ENCODE measurements at places on chromosomes 11 and 22.

DNA sequence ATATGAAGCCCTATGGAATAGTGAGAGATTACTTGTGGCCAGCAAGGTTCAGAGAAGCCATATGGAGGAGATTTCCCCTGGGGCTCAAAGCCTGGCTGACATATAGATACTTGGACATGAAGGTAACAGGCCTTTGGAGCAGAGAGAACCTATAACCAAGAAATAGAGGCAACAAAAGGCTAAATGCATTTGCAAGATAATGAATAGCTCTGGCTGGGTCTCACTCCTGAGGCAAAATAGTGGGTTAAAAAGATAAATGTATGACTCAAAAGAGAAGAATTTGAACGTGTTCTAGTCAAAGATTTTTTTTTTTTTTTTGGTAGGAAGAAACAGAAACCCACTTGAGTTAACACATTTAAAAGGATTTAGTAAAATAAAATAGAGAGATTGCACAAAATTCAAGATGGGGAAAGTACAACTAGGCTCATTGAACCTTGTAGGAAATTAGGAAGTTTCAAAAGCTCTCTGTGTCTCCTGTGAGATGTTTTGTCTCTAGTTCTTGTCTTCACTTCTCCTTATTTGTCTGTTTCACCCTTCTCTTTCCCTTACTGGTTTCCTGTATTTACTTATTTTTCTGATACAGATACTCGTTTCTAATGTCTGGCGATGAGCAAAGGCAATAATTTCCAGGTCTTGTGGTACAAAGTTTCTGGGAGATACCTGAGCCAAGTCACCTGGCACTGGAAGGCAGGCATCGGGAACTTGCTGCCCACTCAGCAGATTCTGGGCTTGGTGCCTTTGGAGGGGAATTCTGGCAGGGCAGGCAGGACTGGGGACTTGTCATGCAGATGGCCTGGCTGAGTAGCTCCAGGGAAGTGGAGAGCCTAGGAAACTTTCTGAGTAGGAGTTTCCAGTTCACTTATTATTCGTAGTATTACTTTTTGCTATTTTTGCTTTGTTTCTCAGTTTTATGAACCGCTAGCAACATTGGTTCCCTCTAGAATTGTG is 49.2 kb upstream of the SESN3 start:
- DNase-seq: no peak

DNA sequence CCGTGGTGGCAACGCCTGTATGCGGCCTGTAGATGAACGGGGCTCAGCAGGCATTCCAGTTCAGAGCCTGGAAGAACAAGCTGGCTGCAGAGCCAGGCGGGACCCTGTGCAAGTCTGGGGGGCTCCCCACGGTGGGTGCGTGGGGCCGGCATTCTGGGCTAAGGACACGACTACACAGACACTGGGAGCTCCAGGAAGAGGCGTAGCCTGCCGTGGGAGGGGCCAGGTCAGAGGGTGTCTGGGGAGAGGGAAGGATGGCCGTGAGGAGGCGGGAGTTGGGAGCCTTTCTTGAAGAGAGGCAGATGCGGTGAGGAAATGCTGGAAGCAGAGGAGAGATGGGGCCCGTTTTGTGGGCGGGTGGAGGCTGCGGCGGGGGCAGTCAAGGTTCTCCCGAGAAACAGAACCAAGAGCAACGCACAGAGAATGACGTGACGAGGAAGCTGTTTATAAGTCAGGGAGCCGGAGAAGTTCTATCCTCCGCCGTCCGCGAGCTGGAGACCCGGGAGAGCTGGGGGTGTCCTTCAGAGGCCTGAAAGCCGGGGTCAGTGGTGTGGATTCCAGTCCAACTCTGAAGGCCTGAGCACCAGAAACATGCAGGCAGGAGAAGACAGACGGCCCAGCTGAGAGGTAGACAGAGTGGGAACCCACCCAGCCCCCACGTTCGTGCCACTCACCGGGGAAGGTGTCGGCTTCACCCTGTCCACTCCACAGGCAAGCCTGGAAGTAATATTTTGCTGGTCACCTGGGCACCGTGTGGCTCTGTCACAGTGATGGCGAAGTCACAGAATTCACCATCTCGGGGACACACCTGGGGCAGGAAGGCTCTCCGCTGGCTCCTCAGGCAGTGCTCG is 529.6 kb downstream of the BRD1 start:
- no peak for DNase-seq

GRCh38 chr11:69598147-69598546 is 42.8 kb upstream of the CCND1 start:
- no peak for DNase-seq

- peak; percentile 22 for DNase-seq
These were observed 152.8 kb downstream of the NCAM1 start for GRCh38 chr11:113113801-113114704.

DNA sequence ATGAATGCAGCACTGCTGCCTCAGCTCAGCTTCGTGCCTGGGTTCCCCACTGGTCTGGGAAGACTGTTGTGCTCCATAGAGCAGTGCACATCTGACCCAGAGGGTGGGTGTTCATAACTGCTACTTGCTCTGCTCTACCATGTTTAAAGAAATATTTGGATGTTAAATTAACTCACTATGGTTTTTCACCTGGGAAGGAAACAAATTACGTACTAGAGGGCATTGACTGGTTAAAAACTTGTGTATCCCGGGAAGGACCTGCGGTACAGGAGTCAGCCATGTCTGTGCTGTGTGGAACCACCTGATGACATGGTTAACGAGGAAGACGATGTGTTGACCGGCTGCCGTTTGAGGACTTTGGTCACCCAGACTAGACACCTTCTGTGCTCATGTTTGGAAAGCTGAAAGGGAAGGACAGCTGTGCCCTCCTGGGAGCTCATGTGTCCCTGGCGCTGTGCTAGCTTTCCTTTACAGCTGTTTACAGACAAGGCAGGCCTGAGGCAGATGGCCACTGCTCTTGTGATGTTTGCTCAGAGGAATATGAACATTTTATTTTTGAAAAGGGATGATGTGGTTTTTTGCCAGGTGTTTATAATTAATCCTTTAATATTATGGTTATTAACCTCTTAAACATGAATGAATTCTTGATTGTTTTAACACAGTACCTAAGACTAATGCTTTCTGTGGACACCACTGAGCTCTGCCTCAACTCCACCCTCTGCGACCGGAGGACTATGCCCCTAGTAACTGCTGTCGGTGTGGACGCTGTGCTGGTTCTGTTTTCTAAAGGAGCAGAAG is 14.3 kb upstream of the AIFM3 start:
- DNase-seq: no peak

DNA sequence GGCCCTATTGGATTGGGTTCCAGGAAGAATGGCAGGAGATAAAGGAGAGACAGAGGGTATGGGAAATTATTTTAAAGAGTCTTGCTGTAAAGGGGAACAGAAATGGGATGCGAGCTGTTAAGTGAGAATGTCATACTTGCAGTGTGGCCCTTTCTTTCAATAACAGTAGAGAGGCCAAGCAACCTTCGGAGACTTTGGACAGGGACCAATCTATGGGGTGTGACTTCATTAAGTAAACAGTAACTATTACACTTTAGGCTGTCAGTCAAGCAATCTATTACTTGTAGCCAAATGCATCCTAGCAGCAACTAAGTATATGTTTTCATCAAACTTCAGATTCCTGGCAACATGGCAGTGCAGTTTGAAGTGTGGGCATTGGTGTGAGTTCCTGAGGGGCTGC is 376.2 kb upstream of the LARGE1 start:
- DNase-seq: no peak

GRCh38 chr11:9914064-9914463 is 250.2 kb downstream of the SWAP70 start:
- DNase-seq: no peak

DNA sequence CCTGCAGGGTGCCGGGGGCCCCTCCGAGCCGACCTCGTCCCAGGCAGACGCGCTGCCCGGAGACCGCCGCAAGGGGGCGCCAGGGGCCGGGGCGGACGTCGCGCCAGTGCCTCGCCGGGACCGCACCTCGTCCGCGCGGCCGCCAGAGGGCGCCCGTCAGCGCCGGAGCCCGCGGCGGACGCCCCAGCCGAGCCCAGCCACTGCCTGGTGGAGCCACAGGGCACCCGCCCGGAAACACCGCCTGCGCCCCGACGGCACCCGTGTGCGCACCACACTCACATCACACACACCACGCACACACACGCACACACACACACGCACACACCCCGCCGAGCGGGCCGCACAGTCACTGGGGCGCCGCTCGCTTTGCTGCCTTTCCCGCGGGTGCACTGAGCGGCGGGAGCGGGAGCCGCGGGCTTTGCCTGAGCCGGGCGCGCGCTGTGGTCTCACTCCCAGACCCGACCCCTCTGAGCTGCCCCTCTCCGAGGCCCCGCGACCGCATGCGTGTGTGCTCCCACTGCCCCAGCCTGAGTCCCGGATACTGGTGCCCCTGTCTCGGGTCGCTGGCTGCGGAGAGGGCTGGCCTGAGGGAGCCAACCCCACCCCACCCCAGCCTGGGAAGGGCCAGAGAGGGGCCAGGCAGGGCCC is 449.3 kb downstream of the OPCML start:
- DNase-seq: peak; percentile 28

GRCh38 chr22:28574159-28574788 is 105.4 kb downstream of the TTC28 start:
- no peak for DNase-seq

GRCh38 chr22:44407987-44408828 is 89.8 kb downstream of the RTL6 start:
- DNase-seq: no peak

DNA sequence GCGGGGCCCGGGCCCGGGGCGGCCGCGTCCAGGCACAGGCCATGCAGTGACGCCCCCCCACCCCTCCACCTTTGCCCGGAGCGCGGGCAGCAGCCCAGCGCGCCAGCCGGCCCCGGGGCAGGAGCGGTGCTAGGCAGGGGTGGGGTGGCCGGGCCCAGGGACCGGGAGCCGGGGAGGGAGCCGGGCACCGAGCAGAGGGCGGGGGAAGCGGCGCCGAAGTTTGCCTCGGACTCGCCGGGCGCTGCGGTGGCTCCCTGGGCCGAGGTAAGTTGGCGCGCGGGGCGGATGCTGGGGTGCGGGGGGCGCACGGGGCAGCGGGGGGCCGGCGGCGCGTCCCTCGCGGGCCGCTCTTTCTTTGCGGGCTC is 332 bp downstream of the TEAD1 start:
- no peak for DNase-seq

- no peak for DNase-seq
These were observed 125.5 kb downstream of the C11orf87 start for GRCh38 chr11:109547356-109548027.

GRCh38 chr22:24953384-24954113 is 1.0 kb downstream of the KIAA1671 start:
- no peak for DNase-seq

- no peak for DNase-seq
These were observed 12.2 kb upstream of the CDC42BPG start for GRCh38 chr11:64856382-64857227.

- no peak for DNase-seq
These were observed 860.5 kb upstream of the LRRC4C start for GRCh38 chr11:42319921-42320320.

Measured in Jurkat, Clone E6-1 (cell line).